SK-MEL-5 (cell line): ENCODE measurements at places on chromosomes 4 and X. TPM values are rescaled to one million over a fixed set of nuclear protein-coding genes. Genes with fewer than 3 reads are reported as not detected.

DNA sequence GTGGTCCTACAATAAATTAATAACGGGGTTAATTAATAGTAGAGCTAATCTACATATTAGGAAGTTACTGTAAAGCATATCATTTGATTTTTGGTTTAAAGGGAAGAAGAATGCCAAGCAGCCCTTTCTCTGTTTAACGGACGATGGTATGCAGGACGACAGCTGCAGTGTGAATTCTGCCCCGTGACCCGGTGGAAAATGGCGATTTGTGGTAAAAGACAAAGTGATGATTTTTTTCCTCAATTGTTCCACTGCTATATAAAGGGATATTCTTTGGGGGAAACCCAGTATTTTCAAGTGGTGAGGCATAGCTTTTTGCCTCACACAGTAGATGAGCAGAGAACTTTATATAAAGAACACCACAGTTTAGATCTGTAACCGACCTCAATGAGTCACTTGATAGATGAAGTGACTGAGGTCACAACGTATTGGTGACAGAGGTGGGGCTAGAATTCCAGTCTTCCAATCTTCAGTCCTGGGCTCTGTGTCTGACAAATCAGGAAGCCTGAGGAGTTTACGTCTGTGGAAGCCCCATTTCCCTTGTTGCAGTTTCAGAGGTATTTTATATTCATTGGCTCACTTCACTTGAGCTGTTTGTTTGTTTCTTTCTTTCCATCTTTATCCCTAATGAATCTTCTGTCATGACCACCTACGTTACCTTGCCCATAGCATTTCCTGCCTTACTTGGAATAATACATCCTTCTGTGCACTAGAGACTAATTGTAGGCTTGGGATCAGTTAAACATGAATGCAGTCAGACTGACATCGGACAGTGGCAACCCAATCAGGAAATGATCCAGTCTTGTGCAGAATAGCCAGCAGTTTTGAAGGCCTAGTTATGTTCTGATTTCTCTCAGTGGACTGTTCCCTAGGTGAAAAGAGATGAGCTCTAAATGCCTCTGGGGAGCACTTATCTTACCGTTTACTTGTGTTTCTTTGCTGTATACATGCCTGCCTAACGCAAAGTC, 30.1 kb downstream of the ZRSR2 start:
- peak; percentile 71 for DNase-seq

DNA sequence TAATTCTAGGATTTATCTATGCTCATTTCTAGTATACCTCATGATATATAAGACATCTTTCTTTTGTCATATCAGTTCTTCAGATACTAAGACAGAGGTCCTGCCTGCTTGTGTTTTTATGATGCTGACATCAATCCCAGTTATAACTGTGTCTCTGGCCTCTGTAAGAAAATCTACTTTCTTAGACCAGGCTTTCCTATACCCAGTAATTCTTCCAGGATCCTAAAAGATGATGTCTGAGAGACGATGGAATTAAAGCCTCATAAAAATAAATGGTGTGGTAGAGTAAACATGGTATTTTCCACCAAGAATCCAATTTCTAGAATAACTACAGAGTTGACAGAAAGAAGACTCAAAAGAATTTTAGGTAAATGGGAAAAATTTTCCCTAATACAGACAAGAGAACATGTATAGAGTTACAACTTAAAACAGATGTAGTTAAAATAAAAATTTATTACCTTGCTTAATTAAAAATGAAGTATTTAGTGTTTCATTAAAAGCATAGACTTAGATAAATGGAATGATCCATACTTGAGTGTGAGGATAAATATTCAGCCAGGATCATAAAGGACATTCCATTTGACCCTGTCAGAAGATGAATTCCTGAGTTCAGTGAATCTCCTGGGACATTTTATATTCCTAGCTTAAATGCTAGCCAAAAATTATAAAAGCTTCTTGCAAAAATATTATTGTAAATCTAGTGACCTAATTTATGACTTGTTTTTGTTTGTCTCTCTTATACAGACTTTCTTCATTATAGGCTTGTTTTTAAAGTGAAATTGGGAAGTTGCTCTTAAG, 137.4 kb downstream of the PDLIM5 start:
- no peak for DNase-seq

- DNase-seq, result no peak
These were observed 115.1 kb downstream of the FRYL start for GRCh38 chr4:48664938-48665337.

Gene NLRP2B
- total RNA-seq, result not detected in 2 replicates

Gene PAGE2B
- not detected in 2 replicates for total RNA-seq

- DNase-seq, result no peak
These were observed 222.1 kb upstream of the RPL34 start for GRCh38 chr4:108398316-108398715.

GRCh38 chr4:10161146-10161545, 44.5 kb upstream of the WDR1 start:
- no peak for DNase-seq

Gene RS1
- total RNA-seq, result 0.08 TPM in 1 of 2 replicates, not detected in the other

Gene CTAG1B
- total RNA-seq, result not detected in 2 replicates

- DNase-seq, result no peak
These were observed 181.7 kb upstream of the IGFBP7 start for GRCh38 chr4:57291911-57292310.

Gene PSAPL1
- total RNA-seq, result not detected in 2 replicates

Gene GPR50
- not detected in 2 replicates for total RNA-seq

DNA sequence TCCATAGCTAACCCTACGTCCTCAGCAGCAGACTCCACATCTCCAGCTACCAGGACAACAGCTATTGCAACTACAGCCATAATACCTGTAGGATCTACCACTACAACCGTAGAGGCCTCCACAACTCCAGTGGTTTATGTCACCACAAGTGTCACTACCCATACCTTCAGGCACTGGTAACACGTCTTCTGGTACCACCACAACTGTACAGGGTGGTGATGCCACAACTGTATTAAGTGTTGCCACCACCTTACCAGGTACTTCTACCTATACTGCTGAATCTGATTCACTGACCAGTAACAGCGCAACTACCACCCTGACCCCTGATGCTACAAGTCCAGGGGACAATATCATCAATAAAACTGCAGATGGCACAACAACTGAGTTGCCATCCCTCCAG, 34.6 kb upstream of the CABS1 start:
- DNase-seq, result no peak

Gene DCLK2
- total RNA-seq, result 0.37 and 0.59 TPM in 2 replicates

- no peak for DNase-seq
These were observed 35.2 kb downstream of the CHM start for GRCh38 chrX:86012188-86012587.

DNA sequence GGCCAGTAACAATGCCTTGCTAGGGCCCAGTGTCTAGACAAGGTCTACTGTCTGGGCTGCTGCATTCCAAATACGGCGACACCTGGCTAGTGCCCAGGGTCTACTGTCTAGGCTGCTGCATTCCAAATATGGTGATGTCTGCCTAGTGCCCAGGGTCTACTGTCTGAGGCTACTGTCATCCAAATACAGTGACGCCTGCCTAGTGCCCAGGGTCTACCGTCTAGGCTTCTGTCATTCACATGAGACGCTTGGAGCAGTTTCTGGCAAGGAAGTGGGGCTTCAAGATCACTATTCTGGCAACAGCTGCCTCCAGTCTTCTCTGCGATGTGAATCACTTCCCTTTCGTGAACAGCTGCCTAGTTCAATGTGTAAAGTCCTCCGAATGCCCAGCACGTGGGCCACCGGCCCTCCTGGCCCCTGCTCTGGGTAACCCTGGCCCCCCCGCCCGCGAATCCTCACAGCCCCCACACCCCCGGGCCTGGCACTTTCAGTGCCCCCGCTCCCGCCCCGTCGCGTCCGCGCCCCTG, 12.7 kb downstream of the ACOX3 start:
- DNase-seq, result no peak

Gene PCDH10
- 0.08 and 0.29 TPM in 2 replicates for total RNA-seq

GRCh38 chr4:168717847-168718246, 221.0 kb downstream of the PALLD start:
- DNase-seq, result no peak

DNA sequence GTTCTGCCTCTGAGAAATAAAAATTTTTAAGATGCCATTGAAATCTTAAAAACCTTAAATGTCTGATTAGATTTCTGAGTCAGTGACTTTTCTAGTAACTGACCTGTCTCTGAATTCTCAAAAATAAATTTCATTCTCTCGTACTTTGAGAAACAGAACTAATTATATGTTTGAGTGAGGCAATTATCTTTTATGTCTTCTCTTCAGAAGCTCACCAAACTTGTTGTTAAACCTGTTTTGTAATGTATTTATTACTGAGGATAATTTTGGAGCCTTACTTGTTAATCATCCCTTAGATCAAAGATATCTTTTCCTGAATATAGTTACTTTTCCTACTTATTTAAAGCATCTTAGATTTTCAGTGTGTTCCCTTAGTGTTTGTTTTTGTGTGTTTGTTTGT, 64.5 kb upstream of the MMAA start:
- no peak for DNase-seq

- DNase-seq, result no peak
These were observed 112.3 kb upstream of the SHOX start for GRCh38 chrX:518319-518718.

GRCh38 chr4:149347139-149347538, 468.5 kb downstream of the IQCM start:
- DNase-seq, result no peak

DNA sequence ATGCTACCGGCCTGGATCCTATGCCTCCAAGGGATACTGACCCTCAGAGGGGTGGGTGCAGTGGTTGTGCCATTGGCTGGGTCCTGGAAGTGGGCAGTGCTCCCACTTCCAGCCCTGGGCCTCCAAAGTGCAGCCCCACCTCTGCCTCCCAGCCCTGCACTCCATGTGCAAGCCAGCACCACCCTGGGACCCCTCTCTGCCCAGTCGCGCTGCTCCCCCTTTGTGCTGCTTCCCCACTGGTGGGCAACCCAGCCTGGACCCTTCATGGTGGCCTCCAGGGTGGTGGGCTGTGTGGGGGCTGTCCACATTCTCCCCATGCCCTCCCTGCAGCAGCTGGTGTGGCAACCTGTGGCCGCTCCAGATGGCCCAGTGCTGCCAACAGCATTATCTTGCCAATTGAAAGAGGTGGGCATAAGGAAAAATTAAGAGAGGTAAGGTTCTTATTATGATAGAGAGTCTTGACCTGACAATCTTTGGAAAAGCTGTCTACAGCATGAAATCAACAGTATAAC, 309.7 kb downstream of the GUCY2F start:
- DNase-seq, result no peak

Gene NLGN4X
- 0.67 and 0.87 TPM in 2 replicates for total RNA-seq

- DNase-seq, result no peak
These were observed 17.9 kb upstream of the PDE5A start for GRCh38 chr4:119646347-119647071.

GRCh38 chr4:138341739-138342415, 99.7 kb upstream of the SLC7A11 start:
- no peak for DNase-seq

DNA sequence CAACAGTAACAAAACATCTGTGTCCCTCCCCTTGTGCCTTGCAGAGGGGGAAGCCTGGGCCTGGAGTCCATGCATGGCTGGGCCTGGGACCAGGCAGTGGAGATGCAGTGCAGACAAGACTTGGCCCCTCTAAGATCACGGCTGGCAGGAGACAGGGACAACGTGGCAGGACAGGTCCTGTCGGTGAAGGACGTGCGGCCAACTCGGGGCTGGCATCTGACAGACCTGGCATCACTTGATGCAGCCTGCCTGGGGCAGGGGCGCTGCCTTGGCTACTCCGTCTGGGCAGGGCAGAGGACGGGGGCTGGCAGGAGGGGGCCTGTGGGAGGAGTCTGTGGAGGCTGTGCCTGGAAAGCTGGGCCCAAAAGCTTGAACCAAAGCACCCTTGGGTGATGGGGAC, 112.1 kb downstream of the CPZ start:
- DNase-seq, result no peak

DNA sequence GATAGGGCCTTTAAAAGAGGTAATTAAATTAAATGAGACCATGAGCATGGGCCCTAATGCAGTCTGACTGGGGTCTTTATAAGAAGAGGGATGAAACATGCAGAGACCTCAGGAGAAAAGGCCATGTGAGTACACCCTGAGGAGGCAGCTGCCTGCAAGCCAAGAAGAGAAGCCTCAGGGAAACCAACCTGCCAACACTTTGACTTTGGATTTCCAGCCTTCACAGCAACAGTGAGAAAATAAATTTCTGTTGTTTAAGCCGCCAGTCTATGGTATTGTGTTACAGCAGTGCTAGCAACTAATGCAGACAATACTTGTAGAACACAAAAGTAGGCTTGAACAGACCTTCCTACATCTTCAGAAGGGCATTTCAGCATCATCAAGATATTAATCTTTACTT, 52.3 kb downstream of the SMAD1 start:
- DNase-seq, result no peak

DNA sequence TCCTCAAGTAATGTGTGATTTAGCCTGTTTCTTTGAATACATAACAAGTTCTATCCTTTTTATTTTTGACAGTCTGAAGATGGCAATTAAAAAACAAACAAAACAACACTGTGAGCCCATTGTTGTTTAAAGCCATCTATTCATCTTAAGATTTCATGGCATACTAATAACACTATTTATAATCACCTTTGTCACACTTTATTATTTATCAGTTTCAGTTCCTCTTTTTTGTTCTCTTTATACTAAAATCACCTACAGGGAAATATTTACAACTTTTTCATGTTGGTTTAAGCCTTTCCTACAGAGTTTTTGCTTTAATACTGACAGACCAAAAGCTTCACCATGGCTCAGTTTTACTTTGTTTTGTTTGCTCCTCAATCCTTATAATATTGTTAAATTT, 247.4 kb upstream of the CTSO start:
- no peak for DNase-seq

- peak; percentile 4 for DNase-seq
These were observed 127.3 kb downstream of the MAD2L1 start for GRCh38 chr4:119939071-119939995.

- DNase-seq, result no peak
These were observed 74.2 kb downstream of the AASDH start for GRCh38 chr4:56313132-56313531.

Gene C4orf54
- 0.08 and 0.13 TPM in 2 replicates for total RNA-seq

- no peak for DNase-seq
These were observed 1.1 kb downstream of the ZFYVE28 start for GRCh38 chr4:2417226-2417764.

Gene NALF2
- 5.0 and 5.1 TPM in 2 replicates for total RNA-seq

DNA sequence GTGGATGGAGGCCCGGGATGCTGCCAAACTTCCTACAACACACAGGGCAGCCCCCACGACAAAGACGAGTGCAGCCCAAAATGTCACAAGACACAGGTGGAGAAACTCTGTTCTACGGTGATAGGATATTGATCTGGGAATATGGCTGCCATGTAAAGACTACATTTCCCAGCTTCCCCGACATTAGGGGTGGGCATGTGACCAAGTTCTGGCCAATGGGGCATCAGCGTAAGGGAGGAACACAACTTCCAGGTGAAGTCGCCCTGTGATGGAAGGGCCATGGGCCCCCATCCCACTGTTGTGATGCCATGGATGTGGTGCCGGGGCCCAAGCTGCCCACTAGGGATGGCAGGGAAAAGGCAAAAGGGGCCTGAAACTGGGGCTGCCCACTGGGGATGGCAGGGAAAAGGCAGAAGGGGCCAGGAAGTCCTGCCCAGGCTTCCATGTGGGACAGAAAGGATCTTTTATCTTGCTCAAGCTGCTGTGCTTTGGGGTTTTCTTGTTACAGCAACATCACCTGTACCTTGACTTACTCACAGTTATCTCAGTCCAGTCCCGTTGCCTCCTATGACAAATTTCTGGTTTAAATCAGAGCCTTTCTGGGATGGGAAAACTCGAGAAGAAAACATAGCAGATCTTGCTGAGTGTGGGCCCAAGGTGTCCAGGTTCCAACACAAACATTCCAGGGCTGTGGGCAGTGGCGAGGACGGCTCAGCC, 9.7 kb upstream of the ADRA2C start:
- DNase-seq, result peak; percentile 40

GRCh38 chr4:113968473-113968872, 11.0 kb downstream of the ARSJ start:
- DNase-seq, result no peak

GRCh38 chr4:138488533-138488932, 246.4 kb upstream of the SLC7A11 start:
- no peak for DNase-seq

Gene RAB40AL
- not detected in 2 replicates for total RNA-seq
